ENCODE measurements at places on chromosomes 11 and 22. TPM values are rescaled to one million over a fixed set of nuclear protein-coding genes. Genes with fewer than 3 reads are reported as not detected.

OR51B4 gene
- polyA plus RNA-seq: not detected

FAM180B gene
- not detected for polyA plus RNA-seq

DNA sequence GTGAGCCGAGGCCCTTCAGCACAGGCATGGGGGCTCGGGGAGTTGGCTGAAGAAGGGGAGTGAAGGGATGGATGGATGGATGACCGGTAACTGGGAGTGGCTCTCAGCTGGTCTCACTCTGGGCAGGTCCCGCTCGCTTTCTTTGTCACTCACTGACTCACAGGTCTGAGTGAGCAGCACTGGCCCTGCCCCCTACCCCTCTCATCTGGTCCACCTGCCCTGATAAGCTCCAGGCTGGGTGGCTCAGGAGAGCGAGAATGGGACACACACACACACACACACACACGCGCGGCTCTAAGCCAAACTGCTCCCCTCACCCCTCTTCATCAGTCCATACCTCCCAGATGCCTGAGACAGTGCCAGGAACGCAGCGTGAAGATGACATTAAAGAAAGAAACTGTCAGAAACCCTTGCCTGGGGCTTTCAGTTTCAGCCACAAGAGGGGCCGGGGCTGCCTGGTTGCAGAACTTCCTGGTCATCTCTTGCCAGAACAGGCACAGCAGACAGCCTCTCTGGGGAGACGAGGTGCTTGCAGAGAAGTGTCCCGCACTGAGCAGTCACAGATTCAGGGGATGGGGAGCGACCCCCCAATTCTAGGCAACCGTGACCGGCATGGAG is 16.5 kb upstream of the SHISAL1 start:
- peaks cover 38% of the 10 kb centered on the region for H3K27me3 ChIP-seq
- no peak for DNase-seq
- H3K27ac ChIP-seq: no peak overlapping the region
- H3K4me1 ChIP-seq: peaks cover 4% of the 10 kb centered on the region
- no peak overlapping the region for H3K4me3 ChIP-seq

OTOG gene
- polyA plus RNA-seq: not detected

GRCh38 chr11:111761036-111761435 is 5.2 kb downstream of the PPP2R1B start:
- no peak overlapping the region for H3K4me3 ChIP-seq
- peaks cover 39% of the 10 kb centered on the region for H3K4me1 ChIP-seq
- no peaks in the 10 kb centered on the region for H3K27me3 ChIP-seq
- peaks cover 30% of the 10 kb centered on the region for H3K36me3 ChIP-seq
- peak overlapping the region; percentile 82 for H3K27ac ChIP-seq

DNA sequence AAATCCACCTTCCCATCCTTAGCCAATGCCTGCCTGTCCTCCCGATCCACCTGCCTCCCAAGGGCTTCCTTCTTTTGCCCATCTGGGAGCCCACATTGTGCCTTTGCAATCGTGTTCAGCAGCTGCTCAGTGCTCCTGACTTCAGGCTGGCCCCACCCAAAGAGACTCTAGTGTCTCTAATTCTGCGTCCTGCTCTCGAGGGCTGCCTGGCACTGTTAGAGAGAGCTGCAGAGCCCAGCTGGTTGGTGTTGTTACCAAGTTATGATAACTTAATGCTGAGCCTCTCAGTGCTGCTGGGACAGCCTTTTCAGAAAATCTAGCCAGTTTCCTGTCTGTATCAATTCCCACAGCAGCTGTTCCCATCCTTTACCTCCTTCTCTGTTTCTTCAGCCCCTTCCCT is 69.1 kb downstream of the MICAL2 start:
- H3K4me1 ChIP-seq: peaks cover 27% of the 10 kb centered on the region
- no peak overlapping the region for H3K4me3 ChIP-seq
- no peaks in the 10 kb centered on the region for H3K36me3 ChIP-seq
- no peak for DNase-seq
- no peaks in the 10 kb centered on the region for H3K27me3 ChIP-seq

DNA sequence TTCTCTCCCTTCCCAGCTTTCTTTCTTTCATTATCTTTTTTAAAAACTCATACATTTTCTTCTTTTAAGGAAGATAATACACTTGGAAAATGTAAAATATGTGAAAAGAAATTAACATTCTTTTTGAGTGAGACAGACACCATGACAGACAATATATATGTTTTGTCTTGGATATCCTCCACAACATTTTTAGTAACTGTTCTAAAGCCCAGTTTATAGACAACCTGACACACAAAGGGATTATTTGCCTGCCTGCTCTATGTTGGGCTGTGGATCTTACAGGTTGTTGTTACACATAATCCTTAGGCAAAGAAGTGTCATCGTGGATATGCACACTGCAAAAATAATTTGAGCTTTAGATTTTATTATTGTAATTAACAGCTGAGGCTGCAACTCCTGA is 301.4 kb upstream of the PDGFD start:
- no peak overlapping the region for H3K27ac ChIP-seq
- no peaks in the 10 kb centered on the region for H3K4me1 ChIP-seq

OR4C12 gene
- polyA plus RNA-seq: not detected

MRGPRX4 gene
- polyA plus RNA-seq: not detected

THYN1 gene
- 48.8 TPM for polyA plus RNA-seq

DNA sequence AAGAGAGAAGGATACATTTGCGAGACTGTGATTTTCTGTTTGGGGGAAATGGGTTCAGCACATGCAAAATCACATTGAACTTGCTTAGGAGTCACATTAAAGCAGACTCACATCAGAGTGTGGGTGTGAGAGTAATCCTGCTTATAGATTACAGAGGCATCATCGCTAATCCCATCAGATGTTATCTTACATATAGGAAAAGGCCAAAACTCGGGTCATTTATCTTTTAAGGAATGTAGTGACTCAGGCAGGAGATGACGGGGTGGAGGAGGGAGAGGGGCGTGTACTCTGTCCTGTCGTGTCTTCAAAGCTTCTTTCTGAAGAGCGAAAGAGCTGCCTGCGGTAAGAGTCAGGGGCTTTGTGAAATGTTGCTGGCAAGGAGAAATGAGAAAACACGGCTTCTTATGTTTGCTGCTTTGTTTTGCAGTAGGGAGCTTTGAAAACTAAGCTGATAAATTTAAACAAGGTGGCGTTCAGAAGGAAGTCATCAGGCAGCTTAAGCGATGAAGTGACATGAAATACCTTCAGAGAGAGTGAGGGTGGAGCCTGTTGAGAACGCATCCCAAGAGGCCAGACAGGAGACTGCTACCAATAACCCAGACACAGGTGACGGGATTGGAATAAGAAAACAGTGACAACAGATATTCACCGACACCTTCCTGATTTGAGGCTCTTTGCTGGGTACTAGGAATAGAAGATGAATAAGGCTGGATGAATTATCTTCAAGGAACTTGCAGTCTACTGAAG is 2.2 kb upstream of the C11orf16 start:
- no peaks in the 10 kb centered on the region for H3K27me3 ChIP-seq
- H3K36me3 ChIP-seq: no peaks in the 10 kb centered on the region
- no peak for DNase-seq
- H3K27ac ChIP-seq: no peak overlapping the region

RASSF10 gene
- polyA plus RNA-seq: 0.35 TPM

- H3K4me3 ChIP-seq: no peak overlapping the region
- H3K36me3 ChIP-seq: no peaks in the 10 kb centered on the region
- DNase-seq: no peak
- H3K27ac ChIP-seq: no peak overlapping the region
Measured at GRCh38 chr11:45113807-45114206, 32.6 kb upstream of the PRDM11 start.

DNA sequence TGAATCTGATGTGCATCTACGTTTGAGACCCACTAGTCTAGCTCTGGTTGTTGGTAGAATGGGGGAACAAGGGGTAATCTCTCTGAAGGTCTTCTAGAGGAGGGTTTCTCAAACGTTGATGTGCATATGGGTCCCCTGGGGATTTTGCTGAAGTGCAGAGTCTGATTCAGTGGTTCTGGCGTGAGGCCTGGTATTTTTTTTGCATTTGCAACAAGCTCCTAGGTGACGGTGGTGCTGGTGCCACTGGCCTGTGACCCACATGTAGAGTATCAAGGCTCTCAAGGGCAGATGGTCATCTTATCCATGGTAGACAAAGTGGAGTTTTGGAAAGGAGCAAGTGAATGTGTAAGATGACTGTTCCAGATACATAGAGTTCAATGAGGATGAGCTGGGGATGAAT is 97.1 kb downstream of the CEP164 start:
- H3K27me3 ChIP-seq: no peaks in the 10 kb centered on the region
- H3K27ac ChIP-seq: no peak overlapping the region
- no peak overlapping the region for H3K4me3 ChIP-seq
- DNase-seq: no peak

DNA sequence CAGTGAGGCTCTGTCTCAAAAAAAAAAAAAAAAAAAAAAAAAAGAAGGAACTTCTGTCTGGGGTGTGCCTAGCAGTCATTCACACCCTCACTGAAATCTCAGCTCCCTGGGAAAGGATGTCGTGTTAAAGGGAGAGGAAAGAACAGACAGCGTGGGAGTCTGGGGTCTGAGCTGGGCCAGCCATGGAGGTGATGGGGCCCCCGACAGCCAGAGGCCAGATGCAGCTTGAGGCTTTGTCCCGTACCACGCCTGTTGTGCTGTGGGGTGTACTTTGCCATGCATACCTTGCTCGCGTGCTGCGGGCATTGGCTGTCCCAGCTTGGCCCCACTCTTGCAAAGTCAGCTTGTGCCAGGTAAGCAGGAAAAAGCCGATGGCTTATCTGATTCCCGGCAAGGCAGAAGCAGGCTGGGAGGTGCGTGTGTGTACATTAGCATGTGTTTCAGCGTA is 4.6 kb downstream of the SYT12 start:
- no peak for DNase-seq
- H3K36me3 ChIP-seq: no peaks in the 10 kb centered on the region
- peaks cover 8% of the 10 kb centered on the region for H3K27me3 ChIP-seq
- no peak overlapping the region for H3K4me3 ChIP-seq
- peaks cover 14% of the 10 kb centered on the region for H3K4me1 ChIP-seq
- no peak overlapping the region for H3K27ac ChIP-seq

GRCh38 chr22:44935724-44936123 is 74.1 kb downstream of the PHF21B start:
- peak; percentile 30 for DNase-seq
- no peaks in the 10 kb centered on the region for H3K36me3 ChIP-seq
- H3K4me1 ChIP-seq: peaks cover 3% of the 10 kb centered on the region
- no peak overlapping the region for H3K27ac ChIP-seq
- no peak overlapping the region for H3K4me3 ChIP-seq
- H3K27me3 ChIP-seq: peaks cover 4% of the 10 kb centered on the region

DNA sequence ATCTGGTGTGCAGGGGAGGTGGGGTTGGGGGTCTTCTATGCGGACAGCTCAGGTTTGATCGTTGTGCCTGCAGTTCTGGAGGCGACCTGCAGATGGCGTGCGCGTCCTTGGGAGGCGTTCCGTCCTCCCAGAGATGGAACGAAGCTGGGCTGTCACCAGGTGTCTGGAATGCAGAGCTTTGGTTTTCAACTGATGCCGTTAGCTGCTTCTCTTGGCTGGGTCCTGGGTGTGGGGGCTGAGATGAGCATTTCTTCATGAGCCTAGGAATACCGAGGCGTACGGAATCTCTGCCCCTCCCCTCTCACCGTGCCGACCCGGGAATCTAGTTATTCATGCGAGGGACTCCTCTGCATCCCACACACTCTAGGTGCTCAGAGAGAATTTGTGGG is 98.6 kb downstream of the CEP164 start:
- H3K27me3 ChIP-seq: no peaks in the 10 kb centered on the region
- H3K4me3 ChIP-seq: no peak overlapping the region
- H3K4me1 ChIP-seq: no peaks in the 10 kb centered on the region
- no peaks in the 10 kb centered on the region for H3K36me3 ChIP-seq
- no peak overlapping the region for H3K27ac ChIP-seq

DNA sequence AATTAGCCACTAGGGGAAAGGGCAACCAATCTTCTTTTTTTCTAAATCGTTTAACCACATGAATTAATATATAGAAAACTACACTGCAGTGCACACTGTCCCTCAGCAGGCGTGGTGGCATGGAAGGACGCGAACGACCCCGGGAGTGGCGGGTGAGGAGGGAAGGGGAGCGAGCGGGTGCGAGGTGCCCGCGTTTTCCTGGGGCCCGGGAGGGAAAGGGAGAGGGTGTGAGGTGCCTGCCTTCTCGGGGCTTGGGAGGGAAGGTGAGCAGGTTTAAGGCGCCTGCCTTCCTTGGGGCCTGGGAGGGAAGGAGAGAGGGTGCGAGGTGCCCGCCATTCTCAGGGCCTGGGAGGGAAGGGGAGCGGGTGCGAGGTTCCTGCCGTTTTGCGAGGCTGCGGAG is 765 bp downstream of the GAB4 start:
- H3K27ac ChIP-seq: no peak overlapping the region
- H3K36me3 ChIP-seq: no peaks in the 10 kb centered on the region

- no peak overlapping the region for H3K27ac ChIP-seq
- no peak overlapping the region for H3K4me3 ChIP-seq
- H3K4me1 ChIP-seq: no peaks in the 10 kb centered on the region
- peaks cover 8% of the 10 kb centered on the region for H3K27me3 ChIP-seq
Measured at GRCh38 chr11:133560472-133560855, 28.2 kb upstream of the OPCML start.

GRCh38 chr11:26078231-26078821 is 253.6 kb upstream of the ANO3 start:
- no peaks in the 10 kb centered on the region for H3K4me1 ChIP-seq
- no peak overlapping the region for H3K4me3 ChIP-seq
- no peaks in the 10 kb centered on the region for H3K36me3 ChIP-seq
- DNase-seq: no peak

MIOX gene
- polyA plus RNA-seq: not detected

PRRG4 gene
- 0.80 TPM for polyA plus RNA-seq

DNA sequence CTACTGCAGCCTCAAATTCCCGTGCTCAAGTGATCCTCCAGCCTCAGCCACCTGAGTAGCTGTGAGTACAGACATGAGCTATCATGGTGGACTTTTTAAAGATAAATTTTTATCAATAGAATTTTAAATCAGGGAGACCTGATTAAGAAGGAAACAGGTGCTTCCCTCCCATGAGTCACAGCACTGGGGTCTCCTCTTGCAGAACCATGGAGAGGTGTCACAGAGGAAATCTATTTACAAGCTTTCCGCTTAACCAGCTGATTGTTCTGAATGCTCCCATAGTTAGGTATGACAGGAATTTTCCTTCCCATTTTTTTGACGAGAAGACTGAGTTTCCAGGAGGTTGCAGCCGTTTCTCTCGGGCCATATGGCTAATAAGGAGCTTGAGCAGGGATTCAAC is 516.1 kb downstream of the MIAT start:
- H3K4me3 ChIP-seq: no peak overlapping the region
- H3K27ac ChIP-seq: no peak overlapping the region
- DNase-seq: no peak
- H3K36me3 ChIP-seq: no peaks in the 10 kb centered on the region

All from heart right ventricle (tissue), 16 donors.